Panc1 (cell line): ENCODE measurements at places on chromosomes 1 and 21. TPM values are rescaled to one million over a fixed set of nuclear protein-coding genes. Genes with fewer than 3 reads are reported as not detected.

Gene ANKRD35
- not detected for total RNA-seq

Gene ERVH48-1
- total RNA-seq, result 0.05 TPM

Gene HFM1
- 0.39 TPM for total RNA-seq

Gene TEX38
- total RNA-seq, result not detected
